Cortex of kidney (tissue), 1 donor: ENCODE measurements at places on chromosomes 11 and 22.

DNA sequence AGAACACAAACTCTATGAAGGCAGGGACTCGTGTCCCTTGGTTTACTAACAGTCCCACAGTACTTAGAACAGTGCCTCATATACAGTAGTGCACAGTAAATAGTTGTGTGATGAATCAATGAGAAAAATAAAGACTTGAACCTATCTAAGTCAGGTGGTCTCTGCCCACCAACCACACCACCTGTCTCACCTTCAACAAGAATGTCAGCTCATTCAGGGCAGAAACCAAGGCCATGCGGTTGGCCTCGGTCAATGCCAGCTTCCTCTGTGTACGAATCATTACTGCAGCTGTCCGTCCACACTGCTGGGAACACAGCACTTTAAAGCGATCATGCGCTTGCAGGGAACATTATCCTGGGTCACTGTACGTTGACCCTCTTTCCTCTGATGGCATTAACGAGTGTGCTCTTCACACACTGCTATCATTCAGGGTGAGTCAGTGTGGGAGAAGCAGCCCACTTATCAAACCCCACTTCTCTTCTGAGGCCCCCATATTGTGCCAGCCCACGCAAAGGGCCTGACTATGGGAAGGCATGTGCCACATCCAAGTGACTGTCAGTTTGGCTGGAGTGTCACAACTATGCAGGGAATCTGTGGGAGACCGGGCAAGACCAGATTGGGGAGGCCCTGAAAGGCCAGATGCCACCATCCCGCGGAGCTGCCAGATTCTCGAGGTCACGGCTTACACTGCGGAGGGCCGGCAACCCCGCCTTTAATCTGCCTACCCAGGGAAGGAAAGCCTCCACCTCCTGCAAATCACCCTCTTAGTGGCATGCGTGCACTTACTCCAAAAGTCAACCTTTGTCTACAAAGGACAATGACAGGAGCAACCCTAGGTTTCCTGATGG lies 36.1 kb downstream of the LARGE1 start:
- DNase-seq = no peak

- DNase-seq = no peak
Observed at GRCh38 chr22:44001521-44001920, 22.6 kb upstream of the PARVB start.

DNA sequence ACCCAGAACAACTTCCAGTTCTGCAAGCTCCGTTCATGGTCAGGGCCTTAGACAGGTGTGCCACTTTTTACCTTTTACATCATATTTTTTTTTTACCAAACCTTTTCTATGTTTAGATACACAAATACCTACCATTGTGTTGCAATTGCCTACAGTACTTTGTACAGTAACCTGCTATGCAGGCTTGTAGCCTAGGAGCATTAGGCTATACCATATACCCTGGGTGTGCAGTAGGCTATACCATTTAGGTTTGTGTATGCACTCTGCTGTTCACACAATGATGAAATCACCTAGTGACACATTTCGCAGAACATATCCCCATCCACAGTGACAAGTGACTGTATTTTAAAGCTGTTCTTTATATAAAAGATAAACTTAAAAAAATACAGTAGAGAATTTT lies 29.6 kb downstream of the APIP start:
- no peak for DNase-seq

DNA sequence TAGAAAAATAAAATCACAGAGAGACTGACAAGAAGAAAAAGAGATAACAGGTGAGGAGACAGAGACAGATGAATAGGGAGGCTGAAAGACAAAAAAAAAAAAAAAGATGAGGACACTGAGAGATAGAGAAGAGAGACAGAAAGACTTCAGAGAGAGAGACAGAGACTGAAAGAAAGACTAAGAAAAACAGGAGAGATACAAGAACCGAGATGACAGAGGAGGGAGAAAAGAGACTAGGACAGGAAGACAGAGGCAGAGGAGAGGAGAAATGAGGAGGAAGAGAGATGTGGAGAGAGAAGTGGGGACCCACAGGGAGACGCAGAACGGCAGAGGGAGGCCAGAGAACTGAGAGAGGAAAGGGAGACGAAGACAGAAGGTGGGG lies 771 bp downstream of the GPR83 start:
- no peak for DNase-seq

GRCh38 chr11:45930951-45931570 lies 8.6 kb downstream of the LARGE2 start:
- no peak for DNase-seq

GRCh38 chr11:129279326-129280026 lies 87.4 kb upstream of the ARHGAP32 start:
- no peak for DNase-seq

DNA sequence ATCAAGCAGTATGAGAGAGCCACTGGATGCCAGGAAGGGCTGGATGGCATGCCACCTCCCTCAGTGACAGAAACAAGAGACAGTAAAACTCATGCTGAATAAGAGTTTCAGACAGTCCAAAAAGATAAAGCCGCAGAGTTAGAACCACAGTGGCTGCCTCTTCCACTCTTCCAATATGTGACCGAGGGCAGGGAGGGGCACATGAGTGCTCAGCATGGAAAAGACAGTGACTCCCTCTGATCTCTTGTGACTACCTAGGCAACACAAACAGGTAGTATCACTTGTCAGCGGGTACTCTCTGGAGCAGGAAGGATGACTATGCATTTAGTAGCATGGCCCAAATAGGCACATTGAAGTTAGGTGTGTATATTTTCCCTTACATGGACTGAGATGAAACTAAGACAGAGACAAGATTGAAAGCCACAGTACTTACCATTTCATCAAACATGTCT lies 295.4 kb downstream of the CADM1 start:
- DNase-seq = no peak

GRCh38 chr22:26576026-26576680 lies 13.8 kb downstream of the TPST2 start:
- DNase-seq = no peak

DNA sequence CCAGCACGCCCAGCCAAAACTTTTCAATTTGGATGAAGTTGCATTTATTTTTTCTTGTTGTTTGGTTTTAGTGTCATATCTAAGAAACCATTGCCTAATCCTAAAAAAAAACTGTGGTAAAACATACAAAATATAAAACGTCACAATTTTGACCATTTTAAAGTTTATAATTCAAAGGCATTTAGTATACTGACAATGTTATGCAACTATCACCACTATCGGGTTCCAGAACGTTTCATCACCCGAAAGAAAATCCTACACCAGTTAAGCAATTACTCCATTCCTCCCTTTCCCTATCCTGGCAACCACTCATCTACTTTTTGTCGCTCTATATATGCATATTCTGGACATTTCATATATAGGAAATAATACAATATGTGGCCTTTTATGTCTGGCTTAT lies 30.5 kb upstream of the PHOX2A start:
- DNase-seq = no peak

- no peak for DNase-seq
Observed at GRCh38 chr22:38953091-38953490, 4.3 kb upstream of the APOBEC3A start.

GRCh38 chr11:38252620-38253019 lies 1654.6 kb upstream of the RAG2 start:
- DNase-seq = no peak

DNA sequence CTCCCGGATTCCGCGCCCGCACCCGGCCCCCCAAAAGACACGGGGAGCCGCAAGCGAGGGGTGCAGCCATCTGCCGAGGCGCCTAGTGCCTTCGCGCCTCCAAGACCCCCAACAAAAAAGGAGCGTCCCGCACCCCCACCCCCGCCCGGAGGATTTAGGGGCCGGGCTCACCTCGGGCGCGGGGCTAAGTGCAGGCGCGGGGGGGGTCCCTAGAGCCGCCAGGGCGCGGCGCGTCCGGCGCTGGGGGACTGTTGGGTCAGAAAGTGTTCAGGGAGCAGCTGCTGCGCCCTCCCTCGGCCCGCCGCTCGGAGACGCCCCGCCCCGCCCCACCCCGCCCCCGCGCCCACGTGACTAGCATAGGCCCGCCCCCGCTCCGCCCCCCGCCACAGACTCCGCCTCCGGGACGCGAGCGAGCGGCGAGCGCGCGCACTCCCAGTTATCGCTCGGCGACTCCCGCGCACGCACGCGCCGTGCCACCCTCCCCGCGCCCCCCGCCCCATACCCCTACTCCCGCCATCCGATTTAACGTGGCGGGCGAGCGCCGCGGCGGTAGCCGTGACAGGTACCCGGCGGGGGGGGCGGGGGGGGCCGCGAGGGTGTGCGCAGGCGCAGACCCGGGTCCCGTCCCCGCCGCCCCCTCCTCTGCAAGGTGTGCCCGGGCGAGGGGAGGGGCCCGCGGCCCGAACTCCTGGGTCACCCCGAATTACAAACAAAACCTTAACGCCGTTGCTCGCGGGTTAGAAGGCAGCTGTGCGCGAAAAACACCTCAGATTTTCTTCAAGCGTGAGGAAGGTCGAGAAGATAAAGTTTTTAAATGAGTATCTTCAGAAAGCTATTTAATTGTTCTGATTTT lies 56.2 kb downstream of the KCNJ4 start:
- DNase-seq = no peak
